IPS DF 6.9 (cell line): ENCODE measurements at places on chromosomes 1 and 21.

DNA sequence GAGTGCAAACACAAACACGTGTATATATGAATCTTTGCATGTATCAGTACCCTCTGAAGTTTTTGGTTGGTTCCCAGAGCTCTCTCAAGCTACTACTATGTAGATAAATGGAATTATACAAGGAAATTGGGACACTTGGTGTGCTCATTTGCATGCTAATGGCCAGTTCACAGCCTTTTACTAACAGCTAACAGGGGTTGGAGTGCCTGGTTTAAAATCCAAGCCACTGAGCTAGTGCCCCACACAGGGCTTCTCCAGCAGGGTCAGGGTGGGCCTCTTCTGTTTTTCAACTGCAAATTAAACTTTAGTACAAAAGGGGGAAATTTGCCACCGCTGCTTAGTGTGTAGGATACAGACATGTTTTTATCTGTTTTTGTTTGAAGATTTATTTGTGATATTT lies 121.0 kb downstream of the ATP5PO start:
- peaks cover 4% of the 10 kb centered on the region; the same call in 1 of the 2 replicates for H3K36me3 ChIP-seq
- DNase-seq, result no peak

- peaks cover 2% of the 10 kb centered on the region; the same call in 1 of the 2 replicates for H3K4me1 ChIP-seq
- H3K4me3 ChIP-seq, result no peak overlapping the region
- H3K27ac ChIP-seq, result no peak overlapping the region
- no peak for DNase-seq
- no peaks in the 10 kb centered on the region for H3K27me3 ChIP-seq
Measured at GRCh38 chr1:239757716-239758115, 334.0 kb upstream of the FMN2 start.

DNA sequence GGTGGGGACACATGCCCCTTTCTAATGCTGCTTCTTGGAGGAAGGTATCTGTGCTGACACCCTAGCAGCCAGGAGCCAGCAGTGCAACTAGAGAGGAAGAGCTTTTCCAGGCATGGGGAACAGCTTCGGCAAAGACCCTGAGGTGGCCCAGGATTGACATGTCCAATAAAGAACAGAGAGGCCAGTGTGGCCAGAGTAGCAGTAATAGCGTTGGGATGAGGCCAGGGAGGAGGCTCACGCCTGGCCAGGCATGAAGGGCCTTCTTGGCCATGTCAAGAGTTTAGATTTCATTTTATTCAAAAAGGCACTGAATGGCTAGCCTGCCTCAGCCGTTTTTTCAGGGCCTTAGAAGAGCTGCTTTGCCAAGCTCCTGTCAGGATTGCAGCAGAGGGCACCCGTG lies 16.3 kb upstream of the ADAMTSL4 start:
- no peak overlapping the region for H3K4me3 ChIP-seq
- no peaks in the 10 kb centered on the region for H3K36me3 ChIP-seq
- H3K4me1 ChIP-seq, result no peaks in the 10 kb centered on the region; the same call in 1 of the 2 replicates
- DNase-seq, result no peak
- no peaks in the 10 kb centered on the region for H3K27me3 ChIP-seq

- no peaks in the 10 kb centered on the region for H3K4me1 ChIP-seq
- no peak for DNase-seq
- no peak overlapping the region for H3K4me3 ChIP-seq
- H3K27me3 ChIP-seq, result no peaks in the 10 kb centered on the region
- no peak overlapping the region for H3K27ac ChIP-seq
Measured at GRCh38 chr21:43832648-43833047, 32.4 kb upstream of the AGPAT3 start.

- no peak overlapping the region for H3K4me3 ChIP-seq
- no peaks in the 10 kb centered on the region for H3K36me3 ChIP-seq
- no peaks in the 10 kb centered on the region for H3K4me1 ChIP-seq
- H3K27me3 ChIP-seq, result no peaks in the 10 kb centered on the region
- no peak for DNase-seq
Measured at GRCh38 chr1:151811181-151811580, 6.0 kb upstream of the LINGO4 start.

DNA sequence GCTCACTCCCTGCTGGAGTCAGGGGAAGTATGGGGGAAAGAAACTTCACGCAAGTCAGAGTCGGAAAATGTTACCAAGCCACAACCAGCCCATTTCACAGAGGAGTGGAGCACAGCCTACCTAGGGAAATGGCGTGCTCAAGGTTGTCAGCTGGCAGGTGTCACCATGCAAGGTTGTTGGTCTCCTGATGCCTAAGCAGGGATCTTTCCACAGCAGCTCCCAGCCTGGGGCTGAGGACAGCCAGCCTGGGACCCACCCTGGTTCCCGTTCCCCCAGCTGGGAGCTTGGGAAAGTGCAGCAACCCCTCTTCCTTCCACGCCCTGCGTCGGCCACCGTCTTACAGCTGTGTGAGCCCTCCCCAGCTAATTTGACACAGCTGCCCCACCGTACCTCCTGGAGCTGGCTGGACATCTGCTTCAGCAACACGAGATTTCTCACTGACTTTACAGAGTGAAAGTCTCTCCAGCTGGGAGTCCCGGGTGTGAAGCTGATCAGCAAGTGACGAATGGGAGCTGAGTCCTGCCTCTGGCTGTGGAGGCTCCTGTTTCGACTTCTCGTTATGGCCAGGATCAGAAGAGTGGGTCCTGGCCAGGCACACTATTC lies 224.6 kb upstream of the RAB4A start:
- H3K27me3 ChIP-seq, result no peaks in the 10 kb centered on the region
- no peak for DNase-seq
- no peaks in the 10 kb centered on the region for H3K36me3 ChIP-seq
- H3K27ac ChIP-seq, result no peak overlapping the region
- no peak overlapping the region for H3K4me3 ChIP-seq

- no peak overlapping the region for H3K4me3 ChIP-seq
- H3K27ac ChIP-seq, result no peak overlapping the region
- H3K36me3 ChIP-seq, result no peaks in the 10 kb centered on the region
- DNase-seq, result no peak
- H3K27me3 ChIP-seq, result no peaks in the 10 kb centered on the region
- peaks cover 2% of the 10 kb centered on the region; the same call in 1 of the 2 replicates for H3K4me1 ChIP-seq
Measured at GRCh38 chr1:17736625-17737024, 18.5 kb upstream of the ACTL8 start.

DNA sequence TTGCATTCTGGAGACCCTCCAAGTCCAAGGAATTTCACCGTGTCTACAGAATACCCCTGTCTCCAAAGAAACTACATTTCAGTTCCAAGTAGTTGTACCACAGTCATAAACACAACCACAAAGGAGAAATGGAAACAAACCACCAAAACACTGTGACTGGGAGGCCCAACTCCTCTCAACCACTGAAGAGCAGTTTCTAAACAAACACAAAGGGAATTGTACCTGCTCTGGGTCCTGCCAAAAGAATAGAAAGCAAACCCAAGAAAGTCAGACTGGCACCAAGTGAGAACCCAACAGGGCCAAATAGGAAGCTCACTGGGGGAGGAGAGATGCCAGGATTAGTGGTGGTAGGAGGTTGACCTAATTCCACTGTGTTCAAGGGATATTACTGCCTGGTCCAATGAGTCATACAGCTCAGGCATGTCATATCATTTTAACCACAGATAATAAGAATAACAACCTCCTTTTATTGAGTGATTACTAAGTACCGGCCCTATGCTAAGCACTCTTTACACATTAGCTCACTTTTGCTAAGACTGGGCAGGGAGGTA lies 123.9 kb upstream of the PPP2R5A start:
- H3K27ac ChIP-seq, result no peak overlapping the region
- H3K27me3 ChIP-seq, result no peaks in the 10 kb centered on the region
- no peak overlapping the region for H3K4me3 ChIP-seq
- DNase-seq, result no peak

DNA sequence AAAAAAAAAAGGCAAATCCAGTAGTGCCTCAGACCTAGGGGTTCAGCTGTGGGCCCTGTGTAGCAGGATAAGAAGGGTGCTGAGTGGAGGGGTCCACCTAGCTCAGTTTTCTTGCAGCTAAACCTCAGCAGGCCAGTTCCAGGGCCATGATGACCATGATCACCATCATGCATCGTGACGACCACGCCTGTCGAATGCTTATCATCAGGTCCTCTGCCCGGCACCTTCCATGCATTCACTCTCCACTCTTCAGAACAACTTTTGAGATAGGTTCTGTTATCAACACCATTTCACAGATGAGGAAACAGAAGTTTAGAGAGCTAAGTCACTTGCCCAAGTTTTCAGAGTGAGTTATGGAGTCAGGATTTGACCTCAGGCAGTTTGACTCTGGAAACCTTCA lies 54.9 kb downstream of the ACBD3 start:
- no peak for DNase-seq
- H3K36me3 ChIP-seq, result no peaks in the 10 kb centered on the region
- H3K4me1 ChIP-seq, result peaks cover 5% of the 10 kb centered on the region; the same call in 1 of the 2 replicates
- H3K27ac ChIP-seq, result no peak overlapping the region
- H3K27me3 ChIP-seq, result no peaks in the 10 kb centered on the region

DNA sequence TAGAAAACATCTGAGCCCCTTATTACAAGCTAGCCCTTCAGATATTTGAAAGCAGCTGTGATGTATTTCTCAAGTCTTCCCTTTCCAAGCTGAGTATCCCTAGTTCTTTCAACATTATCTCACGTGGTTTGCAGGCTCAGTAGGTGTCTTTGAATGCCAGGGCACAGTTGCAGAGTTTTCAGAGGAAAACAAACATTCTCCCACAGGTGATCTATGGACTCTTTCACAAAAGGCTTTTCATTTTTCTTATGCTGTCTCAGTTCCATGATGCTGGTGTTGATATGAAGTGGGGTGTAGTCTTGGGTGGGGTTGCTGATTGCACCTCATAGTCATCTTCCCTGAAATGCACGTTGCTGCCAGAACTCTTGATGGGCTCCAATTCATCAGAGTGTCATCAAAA lies 17.3 kb downstream of the CACNA1E start:
- DNase-seq, result no peak
- no peaks in the 10 kb centered on the region for H3K27me3 ChIP-seq
- no peak overlapping the region for H3K4me3 ChIP-seq
- H3K27ac ChIP-seq, result no peak overlapping the region

DNA sequence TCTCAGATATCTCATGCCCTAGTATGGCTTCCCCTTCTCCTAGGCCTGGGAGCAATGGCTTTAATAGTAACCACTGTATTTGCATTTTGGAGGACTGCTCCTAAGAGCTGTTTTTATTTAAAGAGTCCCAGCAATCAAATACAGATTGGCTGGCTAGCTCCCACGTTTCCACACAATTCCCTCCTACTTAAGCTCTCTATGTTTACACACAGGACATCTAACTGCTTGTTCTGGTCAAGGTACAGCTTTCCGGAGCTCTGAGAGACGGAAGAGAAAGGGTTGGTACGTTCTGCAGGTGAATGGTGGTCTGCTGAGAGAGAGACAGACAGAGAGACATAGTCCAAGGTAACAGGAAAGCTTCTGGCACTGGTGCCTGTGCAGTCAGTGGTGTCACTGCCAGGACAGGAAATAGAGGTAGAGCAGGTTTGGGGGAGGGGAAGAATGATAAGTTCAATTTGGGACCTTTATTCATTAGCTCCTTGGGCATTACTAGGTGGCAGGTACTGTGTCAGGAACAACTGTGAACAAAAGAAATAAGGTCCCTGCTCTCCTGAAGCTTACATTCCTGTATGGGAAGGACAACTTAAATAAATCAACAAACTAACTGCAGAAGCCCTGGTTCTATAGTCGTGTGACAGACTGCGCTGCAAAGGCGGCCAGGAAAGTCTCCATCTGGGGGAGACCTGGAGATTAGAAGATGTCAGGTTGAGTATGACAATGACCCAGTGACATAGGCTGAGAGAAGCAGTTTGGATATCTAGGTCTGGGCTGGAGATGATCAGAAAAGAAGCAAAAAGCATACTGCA lies 1.2 kb upstream of the SLC25A33 start:
- no peak for DNase-seq
- no peaks in the 10 kb centered on the region for H3K36me3 ChIP-seq
- no peaks in the 10 kb centered on the region for H3K27me3 ChIP-seq

DNA sequence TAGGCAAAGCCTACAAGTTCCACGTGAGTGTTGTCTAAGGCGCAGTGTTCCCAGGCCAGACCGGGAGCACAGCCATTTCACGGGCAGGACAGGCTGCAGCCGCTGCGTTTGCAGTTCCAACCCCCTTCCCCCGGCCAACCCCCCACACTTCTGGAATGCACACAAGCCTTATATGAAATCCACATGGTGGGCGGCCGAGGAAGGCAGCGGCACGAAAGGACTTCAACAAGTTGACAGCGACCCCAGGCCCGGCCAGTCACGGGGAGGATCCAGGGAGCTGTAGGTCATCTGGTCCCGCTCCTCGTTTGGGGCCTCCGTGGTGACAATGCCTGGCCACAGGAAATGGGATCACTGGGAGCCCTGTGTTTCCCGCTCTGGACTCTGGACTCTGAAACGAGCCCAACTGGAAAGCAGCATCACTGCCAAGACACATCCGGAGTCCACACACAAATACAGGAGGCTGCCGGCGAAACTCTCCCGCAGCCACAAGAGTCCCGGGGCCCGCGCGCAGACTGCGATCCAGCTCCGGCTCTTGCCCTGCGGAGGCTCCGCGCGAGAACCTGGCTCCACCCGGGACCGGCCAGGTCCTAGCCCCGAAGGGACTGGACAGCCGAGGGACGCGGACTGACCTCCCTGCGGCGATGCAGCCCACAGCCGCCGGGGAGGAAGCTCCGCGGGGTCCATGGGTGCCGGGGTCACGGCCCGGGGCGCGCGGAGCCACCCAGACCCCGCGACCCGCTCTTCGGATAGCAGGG lies 794 bp downstream of the NID1 start:
- H3K4me3 ChIP-seq, result peak overlapping the region; percentile 77
- H3K27me3 ChIP-seq, result peaks cover 8% of the 10 kb centered on the region; the same call in 1 of the 2 replicates
- no peak for DNase-seq
- no peaks in the 10 kb centered on the region for H3K36me3 ChIP-seq
- no peak overlapping the region for H3K27ac ChIP-seq

GRCh38 chr1:46087891-46088290 lies 44.5 kb downstream of the PIK3R3 start:
- no peak overlapping the region for H3K27ac ChIP-seq
- no peaks in the 10 kb centered on the region for H3K36me3 ChIP-seq
- DNase-seq, result no peak

DNA sequence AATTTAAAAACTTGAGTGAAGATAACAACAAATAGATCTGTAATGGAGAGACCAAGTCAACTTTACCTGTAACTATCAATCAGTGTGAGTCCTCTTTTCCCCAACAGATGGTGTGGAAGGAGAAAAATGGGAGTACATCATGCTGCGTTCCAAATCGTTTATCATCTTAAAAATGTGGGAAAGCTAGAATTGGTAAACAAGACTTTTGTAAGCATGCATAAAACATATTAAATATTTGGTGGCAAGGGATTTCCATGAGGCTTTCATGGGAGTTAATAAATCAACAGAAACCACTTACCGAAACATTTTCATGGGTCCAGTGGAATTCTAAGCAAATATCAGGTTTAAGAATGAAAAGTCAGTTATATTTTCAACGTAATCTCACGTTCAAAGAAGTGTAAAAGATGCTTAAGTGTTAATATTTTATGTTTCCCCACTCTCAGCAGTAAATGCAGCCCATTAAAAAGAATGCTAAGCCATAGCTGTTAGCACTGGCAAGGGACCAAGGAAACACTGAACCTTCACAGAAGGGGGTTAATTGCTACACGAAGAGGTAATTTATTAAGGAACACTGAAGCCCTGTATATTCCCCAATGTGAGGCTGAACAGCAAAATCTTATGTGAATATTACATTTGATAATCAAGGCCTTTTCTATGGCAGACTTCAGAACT lies 117.0 kb downstream of the ZC3H11B start:
- H3K27ac ChIP-seq, result no peak overlapping the region
- no peak for DNase-seq
- H3K27me3 ChIP-seq, result no peaks in the 10 kb centered on the region
